ENCODE measurements at places on chromosomes 13 and 19.

- DNase-seq, result no peak
Observed at GRCh38 chr19:10155839-10156238, 36.1 kb upstream of the EIF3G start.

DNA sequence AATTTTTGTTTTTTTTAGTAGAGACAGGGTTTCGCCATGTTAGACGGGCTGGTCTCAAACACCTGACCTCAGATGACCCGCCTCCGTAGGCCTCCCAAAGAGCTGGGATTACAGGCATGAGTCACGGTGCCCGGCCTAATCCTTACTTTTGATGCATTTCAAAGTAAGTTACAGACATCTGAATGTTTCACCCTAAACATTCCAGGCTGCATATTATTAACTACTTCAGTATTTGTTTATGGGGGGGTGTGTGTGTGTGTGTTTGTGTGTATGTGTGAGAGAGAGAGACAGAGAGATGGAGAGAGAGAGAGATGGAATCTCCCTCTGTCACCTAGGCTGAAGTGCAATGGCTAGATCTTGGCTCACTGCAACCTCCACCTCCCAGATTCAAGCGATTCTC lies 13.1 kb downstream of the SULT2B1 start:
- DNase-seq, result no peak

- DNase-seq, result no peak
Observed at GRCh38 chr13:102768909-102769308, 4.7 kb downstream of the TEX30 start.

- DNase-seq, result no peak
Observed at GRCh38 chr19:47848823-47849473, 10.1 kb upstream of the TPRX2 start.

DNA sequence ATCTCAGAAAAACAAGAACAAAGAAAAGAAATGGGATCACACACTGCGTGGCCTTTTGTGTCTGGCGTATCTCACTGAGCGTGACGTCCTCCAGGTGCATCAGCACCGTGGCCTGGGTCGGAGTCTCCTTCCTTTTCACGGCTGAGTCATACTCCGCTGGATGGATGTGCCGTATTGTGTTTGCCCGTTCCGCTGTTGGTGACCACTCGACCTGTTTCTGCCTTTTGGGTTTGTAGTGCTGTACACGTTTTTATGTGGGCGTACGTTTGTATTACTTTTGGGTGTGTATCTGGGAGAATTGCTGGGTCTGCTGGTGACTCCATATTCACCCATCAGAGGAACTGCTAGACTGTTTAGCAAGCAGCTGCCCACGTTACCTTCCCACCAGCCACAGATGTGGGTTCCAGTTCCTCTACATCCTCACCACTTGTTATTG lies 11.4 kb downstream of the ARID3A start:
- no peak for DNase-seq

GRCh38 chr19:41872775-41873647 lies 4.1 kb upstream of the CD79A start:
- DNase-seq, result peak; percentile 22

DNA sequence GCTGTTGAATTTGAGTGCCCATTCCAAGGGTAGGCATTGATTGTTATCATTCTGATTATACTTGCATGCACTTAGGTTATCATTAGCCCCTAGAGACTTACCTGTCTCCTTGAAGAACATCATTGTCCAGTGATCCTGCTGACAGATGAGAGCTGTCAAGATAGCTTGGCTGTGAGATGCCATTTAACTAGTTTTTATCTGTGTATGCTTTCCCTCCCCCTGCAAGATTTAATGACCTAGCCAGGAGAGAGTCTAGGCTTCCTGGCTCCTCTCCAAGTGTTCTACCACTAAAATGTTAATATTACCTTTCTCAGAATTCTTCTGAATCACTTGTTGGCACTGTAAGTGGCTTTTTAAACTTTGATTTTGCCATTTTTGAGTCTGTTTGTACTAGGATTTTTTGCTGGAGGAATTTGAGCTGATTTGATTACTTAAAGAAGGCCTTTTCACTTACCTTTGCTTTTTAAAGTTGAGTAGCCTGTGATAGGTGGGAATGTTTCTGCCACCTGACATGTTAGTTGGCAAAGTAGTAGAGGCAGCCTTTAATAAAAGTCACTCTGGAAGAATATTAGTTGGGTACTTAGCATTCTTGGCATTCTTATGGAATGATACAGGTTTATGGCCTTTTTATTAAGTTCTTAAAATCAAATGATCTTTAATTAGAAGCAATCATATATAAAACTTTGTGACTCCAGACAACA lies 41.1 kb downstream of the ARHGAP35 start:
- no peak for DNase-seq

All from non-pigmented ciliary epithelial cell (primary cell).